ENCODE measurements at places on chromosomes 5 and 9.

DNA sequence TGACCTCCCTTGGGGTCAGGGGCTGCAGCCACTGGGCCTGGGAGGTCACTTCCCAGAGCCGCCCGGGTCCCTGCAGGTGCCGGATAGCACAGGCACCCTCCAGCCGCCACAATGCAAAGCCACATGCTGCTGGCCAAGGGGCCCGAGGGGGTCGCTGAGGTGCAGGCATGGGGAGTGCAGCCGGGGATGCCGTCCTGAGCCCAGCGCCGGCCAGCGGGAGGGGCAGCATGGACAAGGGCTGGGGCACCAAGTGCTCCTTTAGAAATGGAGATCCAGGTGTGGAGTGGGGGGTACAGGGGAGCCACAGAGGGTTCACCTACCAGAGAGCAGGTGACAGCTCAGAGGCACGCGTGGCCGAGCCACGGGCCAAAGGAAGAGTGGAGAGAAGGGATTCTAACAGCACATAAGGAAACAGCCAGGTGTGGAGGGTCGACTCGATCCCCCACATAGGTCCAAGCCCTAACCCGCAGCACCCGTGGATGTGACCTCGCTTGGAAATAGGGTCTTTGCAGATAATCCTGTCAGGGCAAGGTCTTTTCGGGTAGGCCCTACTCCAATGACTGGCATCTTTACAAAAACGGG lies 24.7 kb downstream of the ZDHHC11B start:
- no peak for DNase-seq

DNA sequence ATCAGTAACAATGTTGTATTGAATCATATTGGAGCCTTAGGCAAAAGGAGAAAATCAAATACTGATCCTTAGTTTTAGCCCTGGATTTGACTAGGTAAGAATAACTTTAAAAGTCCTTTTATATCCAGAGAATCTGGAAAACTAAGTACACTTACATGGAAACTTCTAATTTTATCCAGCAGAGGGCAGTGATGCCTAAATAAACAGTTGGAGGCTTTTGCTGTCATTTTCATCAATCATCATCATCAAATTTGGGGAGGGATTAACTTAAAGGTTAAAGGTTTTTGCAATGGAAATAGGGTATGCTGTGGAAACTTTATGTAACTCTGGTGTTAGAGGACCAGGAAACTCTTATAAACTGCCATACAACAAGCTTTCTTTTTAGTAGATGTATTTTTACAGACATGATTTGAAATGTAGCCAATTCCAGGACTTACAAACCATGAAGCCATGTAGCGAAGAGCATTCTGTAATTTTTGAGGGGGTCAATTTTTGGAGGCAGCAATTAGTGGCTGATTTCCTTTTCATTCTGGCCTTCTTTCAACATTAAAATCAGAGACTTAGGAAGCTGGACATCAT lies 112.7 kb downstream of the OSTF1 start:
- DNase-seq: no peak

- DNase-seq: no peak
Measured at GRCh38 chr5:96868603-96869371, 7.5 kb upstream of the ERAP2 start.

GRCh38 chr5:137921931-137922330 lies 32.7 kb downstream of the PKD2L2 start:
- DNase-seq: no peak

DNA sequence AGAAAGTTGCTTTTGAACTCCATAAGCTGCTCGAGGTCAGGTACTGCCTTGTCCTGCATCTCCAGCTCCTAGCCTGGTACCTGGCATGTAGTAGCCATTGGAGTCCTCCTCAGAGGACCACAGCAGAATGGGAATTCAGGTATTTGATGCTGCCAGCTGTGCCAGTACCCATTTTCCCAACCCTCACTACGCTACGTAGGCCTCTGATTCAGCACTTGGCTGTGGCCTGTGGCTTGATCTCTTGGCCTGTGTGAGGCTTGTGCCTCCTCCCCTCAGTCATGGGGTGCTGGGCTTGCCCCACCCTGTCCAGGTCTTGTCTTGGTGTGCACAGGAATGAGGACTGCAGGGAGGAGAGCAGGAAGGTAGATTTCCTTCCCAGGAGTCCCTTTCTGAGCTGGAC lies 11.8 kb downstream of the OTULIN start:
- no peak for DNase-seq

GRCh38 chr5:61010467-61011454 lies 65.8 kb downstream of the NDUFAF2 start:
- DNase-seq: no peak

DNA sequence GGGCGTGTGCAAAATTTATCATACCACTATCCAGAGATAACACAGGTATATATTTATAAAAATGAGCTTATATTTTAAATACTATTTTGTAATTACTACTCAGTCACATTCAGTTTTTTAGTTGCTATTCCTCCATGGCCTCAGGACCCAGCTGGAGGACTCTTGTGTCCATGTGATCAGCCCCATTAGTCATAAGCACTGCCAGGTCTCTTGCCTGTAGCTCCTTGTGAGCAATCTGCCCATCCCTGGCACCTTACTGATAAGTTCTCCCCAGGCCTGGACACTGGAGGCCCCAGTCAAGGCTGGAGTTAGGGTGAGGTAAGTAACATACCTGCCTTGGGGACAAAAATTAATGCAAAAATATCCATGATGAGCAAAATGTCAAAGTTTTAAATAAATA lies 29.5 kb upstream of the ADRB2 start:
- no peak for DNase-seq

DNA sequence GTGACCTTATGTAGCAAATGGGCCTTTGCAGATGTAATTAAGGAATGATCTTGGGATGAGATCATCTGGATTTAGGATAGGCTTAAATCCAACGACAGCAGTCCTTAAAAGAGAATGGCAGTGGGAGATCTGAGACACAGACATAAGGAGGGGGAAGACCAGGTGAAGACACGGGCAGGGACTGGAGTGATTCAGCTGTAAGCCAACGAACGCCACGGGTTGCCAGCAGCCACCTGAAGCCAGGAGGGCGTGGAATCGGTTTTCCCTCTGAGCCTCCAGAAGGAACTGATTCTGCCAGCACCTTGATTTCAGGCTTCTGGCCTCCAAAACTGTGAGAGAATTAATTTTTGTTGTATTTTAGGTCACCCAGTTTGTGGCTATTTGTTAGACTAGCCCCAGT lies 218.6 kb upstream of the ANKRD55 start:
- DNase-seq: no peak

- no peak for DNase-seq
Measured at GRCh38 chr5:159342840-159343239, 12.6 kb upstream of the IL12B start.

DNA sequence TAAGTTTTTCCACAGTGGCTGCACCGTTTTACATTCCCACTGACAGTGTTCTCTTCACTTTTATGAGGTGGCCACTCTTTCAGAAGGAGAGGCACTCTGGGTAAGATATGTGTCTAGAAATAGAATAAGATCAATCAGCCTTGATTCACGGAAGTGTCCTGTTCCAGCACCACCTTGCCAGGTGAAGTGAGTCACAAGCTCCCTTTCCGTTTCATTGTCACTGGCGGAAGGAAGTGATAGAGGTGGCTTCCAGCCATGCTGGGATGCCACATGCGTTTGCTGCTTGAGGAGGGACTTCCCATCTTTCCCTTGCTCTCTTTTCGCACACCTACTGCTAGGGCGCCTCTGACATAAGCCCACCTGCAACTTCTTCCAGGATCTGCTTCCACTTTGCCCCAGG lies 217.1 kb downstream of the PIK3R1 start:
- DNase-seq: no peak

DNA sequence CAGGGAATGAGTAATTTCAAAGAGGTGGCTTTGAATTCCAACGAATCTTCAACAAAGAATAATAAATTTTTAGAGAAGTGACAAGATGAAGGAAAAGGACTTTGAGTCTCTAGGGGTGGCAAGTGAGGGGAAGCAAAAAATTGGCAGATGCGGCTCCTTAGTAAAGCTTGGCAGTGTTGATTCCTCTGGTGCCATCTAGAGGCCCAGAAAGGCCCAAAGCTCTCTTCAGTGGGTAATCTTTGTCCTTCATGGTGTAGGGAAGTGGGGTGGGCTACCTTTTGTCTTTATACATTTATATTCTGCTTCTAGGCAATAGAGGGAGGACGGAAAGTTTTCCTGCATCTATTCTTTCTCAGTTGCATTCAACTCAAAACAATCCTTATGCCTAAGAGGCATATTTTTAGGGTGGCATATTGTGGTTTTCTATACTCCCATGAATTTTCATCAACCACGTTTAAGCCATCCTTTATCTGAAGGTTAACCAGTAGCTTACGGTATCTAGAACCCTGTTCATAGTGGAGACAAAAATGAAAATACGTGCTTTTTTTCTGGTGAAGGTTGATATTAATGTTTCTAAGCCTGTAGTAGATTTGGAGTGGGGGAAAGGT lies 17.5 kb upstream of the ROPN1L start:
- no peak for DNase-seq

DNA sequence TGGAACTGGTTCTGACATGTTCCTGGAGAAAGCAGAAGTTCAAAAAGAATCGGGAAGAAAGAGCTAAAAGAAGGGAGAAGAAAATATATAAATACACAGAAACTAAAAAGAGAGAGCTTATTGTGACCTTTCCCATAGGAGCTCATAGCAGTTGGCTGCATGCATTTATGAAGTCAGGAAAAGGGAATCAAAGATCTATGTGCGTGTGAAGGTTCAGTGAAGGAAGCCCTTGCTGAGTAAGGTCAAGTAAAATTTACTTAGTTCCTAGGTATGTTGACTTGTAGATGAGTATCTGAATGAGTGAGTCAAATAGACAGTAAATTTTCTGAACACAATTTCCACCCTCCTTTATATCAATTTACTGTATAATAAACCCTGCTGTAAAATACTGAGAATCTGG lies 632.5 kb downstream of the SLCO4C1 start:
- no peak for DNase-seq

- DNase-seq: no peak
Measured at GRCh38 chr5:31924005-31924404, 250.1 kb downstream of the GOLPH3 start.

All from activated naive CD4-positive, alpha-beta T cell (primary cell).